ENCODE measurements at places on chromosomes 6 and 20.

- DNase-seq: no peak
Observed at GRCh38 chr6:19463250-19463649, 373.9 kb upstream of the ID4 start.

DNA sequence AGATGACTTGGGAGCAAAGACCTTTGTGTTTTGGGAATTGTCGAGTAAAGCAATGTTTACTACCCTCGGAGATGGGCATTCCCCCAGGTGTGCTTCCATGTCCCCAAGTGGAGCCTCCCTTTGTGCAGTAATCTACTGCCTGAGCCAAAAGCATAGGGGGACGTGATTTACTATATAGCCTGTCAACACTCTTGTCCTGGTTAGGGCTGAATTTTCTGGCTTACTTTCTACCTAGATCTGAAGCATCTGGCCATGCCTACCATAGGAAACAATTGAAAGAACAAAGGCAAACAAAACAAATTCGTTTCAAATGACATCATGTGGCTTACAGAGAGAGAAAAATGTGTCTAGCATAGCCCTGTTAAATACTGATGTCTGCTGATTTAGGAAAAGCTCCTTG, 350.6 kb downstream of the SAMD5 start:
- no peak for DNase-seq

GRCh38 chr6:130517444-130517931, 151.7 kb downstream of the TMEM200A start:
- no peak for DNase-seq

GRCh38 chr6:139955366-139956155, 581.1 kb upstream of the CITED2 start:
- no peak for DNase-seq

- no peak for DNase-seq
Observed at GRCh38 chr20:8299921-8300320, 167.9 kb downstream of the PLCB1 start.
